Fibroblast of skin of right quadriceps (primary cell): ENCODE measurements at places on chromosomes 3 and 15.
A peak's percentile ranks its signal among the peaks of the same experiment; 100 is the strongest.

DNA sequence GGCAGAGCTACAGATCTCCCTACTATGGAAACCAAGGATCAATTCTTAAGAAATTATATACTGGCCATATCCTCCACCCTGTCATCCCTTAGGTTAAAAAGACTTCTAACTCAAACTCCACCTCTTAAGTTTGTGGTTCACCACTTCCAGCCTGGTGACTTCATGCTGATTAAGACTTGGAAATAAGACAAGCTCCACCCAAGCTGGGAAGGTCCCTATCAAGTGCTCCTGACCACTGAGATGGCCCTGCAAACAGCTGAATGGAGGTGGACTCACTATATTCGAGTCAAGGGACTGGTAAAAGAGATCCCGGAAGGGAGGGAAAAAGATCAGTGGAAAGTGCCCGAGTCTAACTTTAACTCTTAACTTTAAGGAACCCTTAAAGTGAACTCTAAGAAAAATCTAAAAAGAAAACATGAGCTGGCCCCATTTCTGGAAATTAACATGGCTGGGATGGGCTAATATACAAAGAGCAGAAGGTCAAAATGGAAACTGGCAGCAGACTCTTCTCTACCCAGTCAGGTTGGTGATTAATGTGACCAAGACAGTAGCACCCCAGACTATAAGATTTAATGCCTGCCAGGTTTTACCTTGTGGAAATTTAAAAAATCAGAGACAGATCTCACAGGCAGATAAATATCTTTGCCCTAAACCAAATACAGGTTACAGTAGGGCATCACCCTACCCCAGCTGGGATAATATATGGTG is 43.9 kb downstream of the PPCDC start:
- peak; percentile 37 for DNase-seq

DNA sequence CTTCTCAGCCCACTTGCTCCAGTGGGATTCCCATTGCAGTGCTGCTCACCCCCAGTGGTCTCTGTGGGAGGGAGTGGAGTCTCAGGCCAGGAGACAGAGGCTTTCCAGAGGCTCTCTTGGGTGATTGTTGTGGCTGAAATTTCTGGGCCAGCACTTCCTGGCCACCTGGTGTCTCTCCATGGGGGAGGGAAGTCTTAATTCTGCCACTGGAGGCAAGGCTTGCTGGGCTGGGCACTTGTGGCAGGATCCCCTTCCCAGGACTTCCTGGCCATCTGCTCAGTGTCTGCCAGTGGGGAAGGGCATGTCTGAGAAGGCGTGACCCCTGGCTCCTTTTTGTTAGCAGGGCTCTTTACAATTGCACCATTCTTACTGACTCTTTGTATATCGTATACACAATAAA is 351.8 kb downstream of the GABRB3 start:
- DNase-seq, result no peak

DNA sequence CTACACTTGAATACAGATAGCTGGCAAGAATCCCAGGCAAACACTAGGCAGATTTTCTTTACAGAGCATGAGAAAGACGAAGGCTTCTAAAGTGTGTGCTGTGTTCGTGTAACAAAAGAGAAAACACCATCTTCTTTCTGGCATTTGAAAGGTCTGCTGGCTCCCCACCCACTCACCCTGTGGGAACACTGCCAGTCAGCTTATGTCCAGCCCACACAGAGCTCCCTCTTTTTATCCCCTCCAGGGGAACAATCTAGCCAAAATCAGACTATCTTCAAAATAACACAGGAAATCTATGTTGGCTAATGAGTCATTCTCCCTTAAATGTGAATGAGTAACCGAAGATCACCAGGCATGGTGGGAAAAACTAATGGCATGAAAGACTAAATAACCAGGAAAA is 45.6 kb upstream of the PAQR5 start:
- peak; percentile 87 for DNase-seq

DNA sequence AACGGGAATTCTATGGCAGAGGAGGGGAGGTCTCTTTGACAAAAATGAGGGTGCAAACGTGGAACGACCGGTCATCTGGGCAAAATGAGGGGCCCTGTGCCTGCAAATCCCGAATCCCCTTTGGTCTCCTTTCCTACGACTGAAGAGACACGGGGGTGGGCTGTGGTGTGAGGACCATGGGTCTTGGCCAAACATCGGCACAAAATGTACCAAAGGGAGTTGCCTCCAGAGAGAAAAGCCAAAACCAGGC is 498 bp downstream of the ZNF280D start:
- DNase-seq, result no peak

DNA sequence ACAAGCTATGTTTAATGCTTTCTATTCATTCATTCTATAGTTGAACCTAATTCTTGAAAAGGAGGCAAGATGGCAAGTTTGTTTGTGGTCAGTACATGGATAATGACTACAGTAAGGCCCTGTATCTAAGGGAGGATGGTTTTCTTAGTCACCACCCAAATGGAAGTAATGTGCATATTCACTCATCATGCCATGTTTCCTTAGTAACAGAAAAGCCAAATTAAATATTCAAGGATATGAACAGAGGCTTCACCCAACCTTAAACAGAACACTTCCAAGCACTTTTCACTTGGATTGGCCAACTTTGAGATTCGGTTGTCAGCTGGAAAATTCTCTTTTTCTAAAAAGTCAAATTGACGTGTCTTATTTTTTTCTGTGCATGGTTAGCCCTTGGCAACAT is 805.3 kb upstream of the LMCD1 start:
- DNase-seq, result no peak

DNA sequence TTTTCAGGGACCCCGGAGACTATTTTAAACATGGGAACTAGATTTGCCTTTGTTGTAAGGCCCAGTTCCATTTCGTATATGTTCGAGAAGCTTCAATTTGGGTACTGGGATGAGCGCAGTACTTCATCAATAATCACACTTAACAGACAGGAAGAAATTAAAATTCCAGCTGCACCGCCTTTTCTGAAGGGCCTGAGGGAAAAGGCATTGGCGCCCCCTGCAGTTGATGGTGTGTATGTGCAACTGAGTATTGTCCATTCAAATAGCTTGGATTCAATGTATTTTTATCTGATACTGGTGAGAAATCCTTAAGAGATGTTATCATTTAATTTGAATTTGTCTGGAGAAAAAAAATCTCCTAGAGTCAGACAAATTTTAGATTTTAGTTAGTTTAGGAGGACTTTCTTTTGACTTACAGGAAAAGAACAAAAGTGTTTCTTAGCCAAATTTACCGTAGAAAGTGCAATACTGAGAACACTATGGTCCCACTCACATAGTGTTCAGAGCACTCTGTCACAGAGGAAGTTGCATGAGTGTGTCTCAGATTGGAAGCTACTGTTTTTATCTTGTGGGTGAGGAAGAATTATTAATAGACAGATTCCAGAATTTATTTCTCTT is 5.4 kb upstream of the ALDH1A2 start:
- DNase-seq, result peak; percentile 52

DNA sequence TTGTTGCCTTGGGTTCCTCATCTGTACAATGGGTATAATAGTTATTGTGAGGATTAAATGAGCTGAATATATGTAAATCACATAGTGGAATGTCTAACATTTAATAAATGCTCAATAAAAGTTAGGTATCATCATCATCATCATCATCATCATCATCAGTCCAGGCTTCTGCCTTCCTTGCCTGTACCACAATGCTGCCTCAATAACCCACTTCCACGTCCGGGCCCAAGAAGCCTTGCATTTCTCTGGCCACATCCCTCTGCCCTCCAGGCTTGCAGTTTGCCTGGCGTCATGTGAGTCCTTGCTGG is 137.4 kb downstream of the THSD4 start:
- DNase-seq, result no peak

DNA sequence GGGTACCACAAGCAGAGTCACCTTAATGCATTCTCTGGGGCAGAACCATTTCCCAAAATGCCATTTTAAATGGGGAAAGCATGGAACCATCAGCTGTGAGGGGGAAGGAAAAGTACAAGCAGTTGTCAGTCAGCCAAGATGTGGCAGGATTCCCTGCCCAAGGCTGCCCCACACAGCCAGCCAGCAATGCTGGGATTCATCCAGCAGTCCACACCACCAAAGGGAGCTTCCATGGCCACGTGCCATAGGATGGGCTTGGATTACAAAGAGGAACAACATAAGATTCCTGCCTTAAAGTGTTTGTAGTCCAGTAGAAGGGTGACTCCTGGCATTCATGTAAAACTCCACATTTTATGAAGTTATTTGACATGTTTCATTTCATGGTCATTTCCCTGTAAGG is 233.3 kb downstream of the SHOX2 start:
- peak; percentile 14 for DNase-seq

DNA sequence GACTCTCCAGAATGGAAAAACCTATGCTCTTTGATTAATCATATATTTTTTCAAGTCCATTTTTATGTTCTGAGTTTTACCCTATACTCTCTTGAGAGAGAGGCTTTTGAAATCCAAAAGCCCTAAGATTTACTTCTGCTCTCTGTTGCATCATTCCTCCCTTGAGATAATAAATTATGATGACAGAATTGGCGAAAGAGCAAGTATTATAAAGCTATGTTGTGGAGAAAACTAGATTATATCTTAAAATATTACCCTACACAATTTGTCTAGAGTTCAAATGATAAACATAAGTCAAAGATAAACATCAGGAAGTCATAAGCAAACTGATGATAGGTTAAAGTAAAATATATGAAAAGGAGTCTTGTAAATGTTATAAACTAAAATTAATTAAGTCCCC is 293.4 kb upstream of the MME start:
- DNase-seq, result peak; percentile 84

- no peak for DNase-seq
Observed at GRCh38 chr3:167330993-167331785, 48.9 kb downstream of the ZBBX start.

- DNase-seq, result peak; percentile 60
Observed at GRCh38 chr3:46812237-46812791, 50.9 kb downstream of the MYL3 start.

- no peak for DNase-seq
Observed at GRCh38 chr3:20145874-20146273, 40.1 kb downstream of the SGO1 start.

DNA sequence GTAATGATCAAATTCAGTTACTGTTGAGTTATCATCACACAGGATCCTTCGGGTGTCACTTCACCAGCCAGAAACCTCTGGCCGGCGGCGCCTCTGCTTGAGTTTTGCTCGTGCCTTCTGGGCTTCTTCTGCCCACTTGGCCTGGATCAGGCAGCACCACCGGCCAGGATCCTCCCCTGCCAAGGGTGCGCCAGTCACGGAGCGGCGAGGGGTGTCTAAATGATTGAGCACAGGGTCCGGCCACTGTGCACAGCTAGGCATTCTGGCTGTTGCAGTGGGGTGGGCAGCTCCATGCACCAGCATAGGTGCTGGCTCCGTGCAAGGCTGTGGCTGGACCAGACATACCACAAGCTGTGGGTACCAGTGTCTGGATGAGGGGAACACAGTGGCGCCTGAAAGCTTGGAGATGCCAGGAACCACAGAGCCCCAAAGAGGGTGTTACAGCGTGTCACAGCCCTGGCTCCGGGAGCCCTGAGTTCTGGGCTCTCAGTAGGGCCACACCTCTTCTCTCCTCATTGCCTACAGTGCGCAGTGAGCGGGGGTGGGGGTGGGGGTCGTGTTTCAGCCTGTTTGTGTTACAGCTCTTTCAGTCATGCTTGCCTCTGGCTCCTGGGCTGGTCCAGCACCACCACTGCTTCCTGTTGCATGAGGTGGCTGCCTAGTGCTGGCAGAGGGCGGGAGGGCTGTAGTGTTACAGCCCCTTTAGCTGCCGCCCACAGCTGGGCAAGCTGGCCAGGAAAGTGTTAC is 169.4 kb downstream of the FNDC3B start:
- no peak for DNase-seq

DNA sequence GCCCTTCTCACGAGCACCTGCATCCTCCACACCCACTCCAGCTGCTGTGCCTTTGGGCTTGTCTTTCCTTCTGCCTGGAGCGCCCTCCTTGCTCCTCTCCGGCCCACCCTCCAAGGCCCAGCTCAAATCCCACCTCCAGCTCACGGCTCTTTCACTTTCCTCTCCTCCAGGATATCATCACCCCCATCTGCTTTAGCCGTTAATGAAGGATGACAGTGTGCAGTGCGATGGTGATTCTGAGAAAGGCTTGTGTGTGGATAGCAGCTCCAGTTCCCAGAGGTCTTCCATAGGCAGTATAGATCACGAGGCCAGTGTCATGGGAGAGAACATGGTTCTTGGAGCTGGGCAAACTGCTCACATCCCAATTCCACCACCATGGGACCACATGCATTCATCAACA is 237.4 kb downstream of the TLE3 start:
- no peak for DNase-seq

DNA sequence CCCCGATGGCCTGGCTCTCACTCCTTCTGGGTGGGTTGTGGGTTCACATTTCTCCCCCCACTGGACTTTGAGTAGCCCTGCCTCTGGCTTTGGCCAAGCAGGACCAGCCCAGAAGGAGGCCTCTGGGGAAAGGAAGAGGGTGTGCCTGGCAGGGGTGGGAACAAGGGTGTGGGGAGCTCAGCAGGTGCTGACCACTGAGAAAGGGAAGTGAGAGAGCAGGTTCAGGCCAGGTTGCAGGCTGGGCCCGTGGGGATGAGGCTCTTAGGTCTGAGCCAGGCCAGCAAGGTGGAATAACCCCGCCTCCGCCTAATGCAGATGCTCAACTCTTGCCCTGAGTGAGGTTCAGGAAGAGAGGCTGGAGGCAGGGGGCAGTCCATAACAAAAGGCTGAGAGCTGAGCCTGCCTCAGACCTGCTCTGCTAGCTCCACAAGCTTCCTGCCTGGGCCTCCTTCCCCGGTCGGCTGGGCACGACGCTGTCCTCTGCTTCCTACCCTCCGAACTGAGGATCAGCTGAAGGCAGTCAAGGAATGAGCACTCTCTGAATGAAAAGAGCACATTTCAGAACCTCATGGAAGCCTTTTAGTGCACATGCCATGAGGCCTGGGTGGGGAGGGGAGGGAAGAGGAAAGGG is 82.7 kb downstream of the TLE3 start:
- no peak for DNase-seq

DNA sequence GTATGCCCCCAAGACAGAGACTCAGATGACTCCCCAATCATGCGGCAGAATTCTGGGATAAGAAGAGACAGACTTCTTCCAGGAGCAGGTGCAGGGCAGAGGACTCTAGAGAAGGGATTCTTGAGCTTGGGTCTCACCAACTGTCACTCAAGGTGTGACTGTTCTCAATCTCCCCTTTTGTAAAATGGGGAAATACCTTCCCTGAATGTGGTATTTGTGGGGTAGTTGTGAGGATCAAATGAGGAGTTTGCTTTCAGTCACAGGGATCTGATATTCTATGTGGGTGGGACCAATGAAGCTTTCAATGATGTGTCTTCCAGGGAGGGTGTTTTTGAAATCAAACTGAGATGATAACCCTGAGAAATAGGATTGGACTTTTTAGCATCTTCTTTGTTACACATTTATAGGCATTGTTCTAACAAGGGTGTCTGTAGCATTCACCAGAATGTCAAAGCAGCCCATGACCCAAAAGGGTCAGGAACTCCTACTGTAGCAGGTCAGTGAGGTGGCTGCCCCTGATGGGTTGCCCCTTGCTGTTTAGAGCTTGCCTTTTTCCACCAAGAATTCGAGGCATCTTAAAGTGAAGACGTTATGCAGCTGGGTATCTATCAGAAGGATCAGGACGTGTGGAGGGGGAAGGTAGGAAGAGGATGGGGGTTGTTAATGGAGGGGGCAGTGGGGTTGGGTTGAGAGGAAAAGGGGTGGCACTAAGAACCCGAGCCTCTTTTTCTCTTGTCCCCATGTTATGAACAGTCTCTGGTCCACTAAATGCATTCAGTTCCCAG is 28.8 kb downstream of the UMPS start:
- no peak for DNase-seq
